Lung (tissue), 17 donors: ENCODE measurements at places on chromosomes 12 and 14. TPM values are rescaled to one million over a fixed set of nuclear protein-coding genes. Genes with fewer than 3 reads are reported as not detected.

DNA sequence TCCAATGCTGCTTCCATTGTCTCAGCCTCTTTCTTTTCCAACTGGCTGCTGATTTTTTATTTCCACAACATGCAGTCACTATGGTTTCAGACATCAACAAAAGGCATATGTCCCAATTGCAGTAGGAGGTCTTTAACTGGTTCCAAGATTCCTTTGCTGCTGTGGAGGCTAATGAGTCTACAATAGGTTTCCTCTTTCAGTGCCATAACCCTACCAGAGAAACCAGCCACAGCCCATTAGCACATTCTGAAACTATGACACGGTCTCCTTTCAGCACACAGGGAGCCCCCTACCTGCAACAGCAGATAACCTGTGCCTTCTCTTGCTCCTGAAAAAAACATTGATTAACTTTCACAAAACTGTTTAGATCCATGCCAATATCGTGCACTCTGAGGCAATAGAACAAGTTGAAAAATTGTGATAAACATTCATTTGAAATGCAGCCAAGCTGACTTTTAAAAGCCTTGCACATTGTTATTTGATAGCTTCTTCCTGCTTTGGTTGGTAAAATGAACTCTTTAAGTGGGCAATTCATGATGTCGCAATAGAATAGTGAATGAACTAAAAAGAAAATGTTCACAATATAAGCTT, 32.4 kb downstream of the PLEKHG7 start:
- peak; percentile 98 for DNase-seq

GRCh38 chr12:11787933-11788849, 138.7 kb downstream of the ETV6 start:
- no peak for DNase-seq

- no peak for DNase-seq
Observed at GRCh38 chr14:99779751-99780150, 13.5 kb upstream of the EML1 start.

HOXC11 gene
- not detected for polyA plus RNA-seq

TPH2 gene
- polyA plus RNA-seq, result 0.01 TPM
